ENCODE measurements at places on chromosomes 11 and 22.

GRCh38 chr11:8333811-8334401 lies 70.2 kb upstream of the LMO1 start:
- no peak for DNase-seq

GRCh38 chr22:39471381-39472141 lies 14.7 kb downstream of the MGAT3 start:
- no peak for DNase-seq

DNA sequence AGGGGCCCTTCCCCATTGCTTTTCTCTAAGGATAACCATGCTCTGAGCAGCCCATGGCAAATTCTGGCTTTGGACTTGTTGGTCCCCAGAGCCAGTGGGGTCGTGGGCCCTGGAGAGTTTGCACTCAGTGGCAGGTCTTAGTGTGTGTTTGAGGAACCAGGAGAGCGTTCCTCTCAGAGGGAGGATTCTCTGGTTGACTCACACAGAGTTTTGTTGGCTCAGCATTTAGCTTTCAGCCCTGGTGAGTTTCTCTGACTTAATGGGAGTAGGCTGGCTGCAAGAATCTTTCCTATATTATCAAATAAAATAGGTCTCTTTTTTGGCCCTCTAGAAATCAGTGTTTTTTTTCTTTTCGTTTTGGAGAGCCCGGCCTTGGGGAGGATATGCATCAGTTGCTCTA lies 20.9 kb downstream of the ST14 start:
- DNase-seq = no peak

- DNase-seq = no peak
These were observed 3.8 kb upstream of the ZNF195 start for GRCh38 chr11:3382613-3383285.

All from stimulated activated CD8-positive, alpha-beta memory T cell treated with anti-CD3 and anti-CD28 coated beads, Interleukin-15, amount 100 ng/mL, for 48 hours (primary cell).